ENCODE measurements at places on chromosomes 7 and 10.

DNA sequence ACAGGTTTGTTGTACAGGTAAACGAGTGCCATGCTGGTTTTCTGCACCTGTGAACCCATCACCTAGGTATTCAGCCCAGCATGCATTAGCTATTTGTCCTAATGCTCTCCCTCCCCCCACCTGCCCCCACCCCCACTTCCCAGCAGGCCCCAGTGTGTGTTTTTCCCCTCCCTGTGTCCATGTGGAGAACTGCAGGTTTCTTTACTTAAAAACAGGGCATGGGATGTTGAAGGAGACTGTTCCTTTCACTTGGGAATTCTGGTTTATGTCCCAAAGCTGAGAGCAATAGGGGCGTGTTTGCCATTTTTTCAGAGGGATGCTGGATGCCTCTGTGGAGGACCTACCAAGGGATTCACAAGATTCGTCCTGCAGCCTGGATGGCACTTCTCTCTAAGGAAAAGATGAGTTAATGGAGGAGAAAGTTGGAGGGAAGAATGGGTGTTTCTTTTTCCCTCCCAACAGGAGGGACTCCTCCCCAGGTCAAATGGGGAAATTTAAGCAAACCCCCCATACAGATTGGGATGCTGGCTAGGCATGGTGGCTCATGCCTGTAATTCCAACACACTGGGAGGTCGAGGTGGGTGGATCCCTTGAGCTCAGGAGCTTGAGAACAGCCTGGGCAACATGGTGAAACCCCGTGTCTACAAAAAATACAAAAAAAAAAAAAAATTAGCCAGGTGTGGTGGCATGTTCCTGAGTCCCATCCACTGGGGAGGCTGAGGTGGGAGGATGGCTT, 136.0 kb downstream of the GALNT17 start:
- no peak for DNase-seq

GRCh38 chr7:64882341-64883112, 20.5 kb upstream of the ZNF273 start:
- DNase-seq, result no peak

DNA sequence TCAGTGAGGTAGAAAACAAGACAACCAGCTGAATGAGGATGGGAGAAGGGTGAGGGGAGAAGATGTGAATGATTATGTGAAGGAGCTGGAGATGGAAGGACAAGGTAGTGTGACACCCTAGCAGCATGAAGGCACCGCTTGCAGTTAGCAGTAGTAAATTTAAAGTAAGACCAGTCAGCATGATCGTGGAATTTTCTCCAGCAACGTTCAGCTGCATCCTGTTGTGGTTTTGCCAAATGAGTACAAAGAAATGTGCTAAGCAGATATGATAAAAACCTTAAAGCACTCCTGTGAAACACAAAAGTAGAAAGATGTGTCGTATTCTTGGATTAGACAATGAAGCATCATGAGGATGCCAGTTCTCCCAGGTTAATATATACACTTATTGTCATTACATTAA, 34.1 kb upstream of the IFRD1 start:
- no peak for DNase-seq

- DNase-seq, result no peak
These were observed 2.7 kb upstream of the TMEM254 start for GRCh38 chr10:80075781-80076180.

DNA sequence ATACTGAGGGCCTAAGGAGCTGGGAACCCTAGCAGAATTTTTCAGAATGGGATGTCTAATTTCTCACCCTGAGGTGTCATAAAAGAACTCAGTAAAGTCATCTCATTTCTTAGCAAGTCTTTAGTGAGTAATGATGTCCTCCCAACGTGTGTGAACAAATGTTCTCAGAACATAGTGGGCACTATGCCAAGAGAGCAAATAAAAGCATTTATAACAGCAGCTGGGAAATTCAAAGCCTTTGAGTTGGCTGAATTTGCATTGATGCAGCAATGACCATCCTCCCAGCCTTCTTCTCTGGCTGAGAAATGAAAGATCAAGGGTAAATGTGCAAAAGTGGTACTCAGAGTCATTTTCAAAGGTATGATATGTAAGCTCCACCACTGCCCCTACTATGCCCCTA, 109.4 kb downstream of the FAM107B start:
- DNase-seq, result no peak

GRCh38 chr10:31071232-31072005, 39.8 kb upstream of the ZNF438 start:
- no peak for DNase-seq

- no peak for DNase-seq
These were observed 18.9 kb downstream of the RBAK start for GRCh38 chr7:5064391-5065106.

GRCh38 chr10:45450866-45451265, 76.8 kb downstream of the ALOX5 start:
- DNase-seq, result no peak

GRCh38 chr7:157621131-157621681, 284.4 kb downstream of the DNAJB6 start:
- DNase-seq, result no peak

GRCh38 chr7:21754963-21755362, 190.7 kb downstream of the CDCA7L start:
- DNase-seq, result no peak

DNA sequence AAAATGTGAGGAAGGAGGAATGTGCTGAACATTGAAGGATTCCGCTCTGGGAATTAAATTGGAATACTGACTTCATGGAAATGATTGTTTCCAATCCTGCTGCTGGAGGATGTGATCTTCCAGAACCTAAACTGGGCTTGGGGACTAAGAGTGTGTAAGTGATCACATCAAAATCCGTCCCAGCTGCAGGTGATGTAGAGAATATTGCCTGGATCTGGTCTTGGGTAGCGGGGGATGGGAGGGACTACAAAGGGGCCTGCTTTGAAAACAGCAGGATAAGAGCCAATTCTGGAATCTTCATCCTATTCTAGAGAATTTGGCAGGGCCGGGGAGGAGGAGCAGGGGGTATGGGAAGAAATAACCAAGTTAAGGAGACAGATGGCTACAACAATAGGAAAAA, 552.2 kb upstream of the FZD8 start:
- no peak for DNase-seq

DNA sequence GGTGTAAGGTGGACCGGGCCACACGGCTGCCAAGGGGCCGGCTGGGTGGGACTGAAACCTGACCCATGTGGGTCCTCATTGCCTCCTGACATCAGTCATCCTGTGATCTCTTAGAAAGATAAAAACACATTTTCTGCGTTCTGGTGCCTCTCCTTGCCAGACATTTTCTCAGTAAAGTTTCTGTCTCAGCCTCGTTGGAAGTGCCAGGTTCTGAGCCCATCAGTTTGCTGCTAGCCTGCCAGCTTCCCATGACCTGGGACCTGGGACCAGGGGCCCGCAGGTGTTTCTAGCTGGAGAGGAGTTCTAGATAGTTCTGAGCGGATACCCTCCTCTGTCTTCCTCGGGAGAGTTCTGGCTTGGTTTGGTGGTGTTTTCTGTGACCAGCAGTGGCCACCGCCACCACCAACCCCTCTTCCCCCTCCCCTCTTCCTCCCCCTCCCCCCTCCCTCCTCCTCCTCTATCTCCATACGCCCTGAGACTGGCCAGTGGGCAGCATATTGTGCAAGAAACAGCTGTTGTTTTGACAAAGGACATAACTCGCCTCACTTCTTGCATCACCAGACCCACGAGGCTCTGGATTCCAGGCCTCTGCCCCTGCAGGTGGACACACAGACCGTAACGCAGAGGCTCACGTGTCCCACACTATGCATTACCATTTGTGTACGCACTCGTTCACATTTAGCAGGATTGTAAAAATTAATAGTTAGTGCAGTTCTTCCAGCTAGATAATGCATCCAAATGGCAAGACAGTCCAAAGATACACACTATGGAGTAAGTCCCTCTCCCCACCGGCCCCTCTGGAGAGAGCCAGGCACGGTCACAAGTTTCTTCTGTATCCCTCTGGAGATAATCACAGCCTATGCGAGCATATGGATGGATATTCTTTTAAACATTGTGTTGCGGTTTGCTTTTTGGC, 94.6 kb downstream of the CUX1 start:
- DNase-seq, result no peak

GRCh38 chr7:130831817-130832481, 97.9 kb upstream of the KLF14 start:
- no peak for DNase-seq

GRCh38 chr7:12712236-12712635, 24.8 kb downstream of the ARL4A start:
- no peak for DNase-seq

GRCh38 chr10:49379596-49380410, 16.1 kb downstream of the DRGX start:
- DNase-seq, result no peak

- DNase-seq, result no peak
These were observed 58.1 kb downstream of the AGMO start for GRCh38 chr7:15503603-15504290.

GRCh38 chr7:31251441-31251840, 89.1 kb downstream of the NEUROD6 start:
- no peak for DNase-seq

- DNase-seq, result no peak
These were observed 153.2 kb downstream of the TCF7L2 start for GRCh38 chr10:113103131-113103840.

DNA sequence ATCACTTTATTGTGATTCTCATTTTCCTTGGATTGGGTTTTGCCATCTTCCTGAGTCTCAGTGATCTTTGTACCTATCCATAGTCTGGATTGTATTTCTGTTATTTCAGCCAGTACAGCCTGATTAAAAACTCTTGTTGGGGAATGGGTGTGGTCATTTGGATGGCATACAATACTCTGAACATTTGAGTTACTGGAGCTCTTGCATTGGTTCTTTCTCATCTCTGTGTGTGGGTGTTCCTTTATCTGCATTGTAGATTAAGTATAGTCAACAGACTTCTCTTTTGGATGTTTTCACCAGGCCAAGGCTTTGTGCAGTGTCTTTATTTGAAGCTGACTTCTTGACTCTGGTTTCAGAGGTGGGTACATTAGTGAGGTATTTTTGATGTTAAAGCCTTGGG, 42.2 kb downstream of the RUNDC3B start:
- no peak for DNase-seq

GRCh38 chr10:98186681-98187080, 52.2 kb downstream of the R3HCC1L start:
- DNase-seq, result no peak

- DNase-seq, result no peak
These were observed 4.1 kb downstream of the JCAD start for GRCh38 chr10:30055226-30055662.

- no peak for DNase-seq
These were observed 251.8 kb upstream of the NFE2L3 start for GRCh38 chr7:25900245-25900644.

DNA sequence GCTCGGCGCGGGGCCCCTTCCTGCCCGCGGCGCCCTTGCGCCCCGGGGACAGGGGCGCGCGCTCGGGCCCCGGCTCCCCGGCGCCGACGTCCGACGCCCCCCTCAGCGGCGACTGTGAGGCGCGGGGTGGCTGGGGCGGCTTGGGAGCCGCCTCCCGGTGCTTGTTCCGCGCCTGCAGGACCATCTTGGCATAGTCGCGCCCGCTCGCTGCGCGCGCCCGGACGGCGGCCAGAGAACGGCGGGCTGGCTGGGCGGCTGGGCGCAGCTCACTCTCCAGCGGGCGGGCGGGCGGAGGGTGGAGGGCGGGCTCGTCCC, at the start of gene DPY19L1:
DPY19L1 (minus strand) TSS at position 275 of the 315 bp plus-strand sequence; CDS start at position 184, 91 bp downstream.
- no peak for DNase-seq

DNA sequence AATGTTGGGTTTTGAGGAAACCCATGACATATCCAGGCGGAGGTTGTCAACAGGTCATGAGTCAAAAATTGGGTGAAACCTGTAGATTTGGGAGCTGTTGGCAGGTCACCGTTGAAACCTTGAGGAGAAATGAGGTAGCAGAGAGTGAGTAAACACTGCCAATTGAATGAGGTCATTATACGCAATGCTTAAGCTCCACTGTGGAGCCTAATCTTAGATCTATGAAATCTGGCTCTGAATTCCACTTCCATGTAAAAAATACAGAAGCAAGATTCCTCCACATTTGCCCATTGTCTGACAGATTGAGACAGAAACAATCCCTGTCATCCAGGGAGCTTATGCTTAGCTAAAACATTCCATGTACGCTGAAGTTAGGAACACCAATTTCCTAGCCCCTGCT, 76.0 kb upstream of the IL6 start:
- no peak for DNase-seq

DNA sequence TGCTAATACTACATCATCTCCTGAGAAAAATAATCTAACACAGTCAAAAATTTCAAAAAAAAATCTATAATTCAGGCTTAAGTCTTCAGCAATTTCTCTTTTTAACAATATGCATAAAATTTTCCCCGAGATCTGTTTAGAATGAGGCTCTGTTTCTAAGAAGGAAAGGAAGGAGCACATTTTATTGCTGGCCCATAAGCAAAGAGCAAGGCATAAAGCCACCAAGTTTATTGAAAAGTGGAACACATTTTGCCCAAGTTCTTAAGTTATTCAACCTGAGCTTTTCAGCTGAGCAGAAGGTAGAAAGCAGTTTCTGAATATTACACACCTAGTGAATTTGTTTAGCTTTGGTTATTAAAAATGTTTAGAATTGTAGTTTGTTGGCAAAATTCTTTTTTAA, 73.9 kb downstream of the AGMO start:
- DNase-seq, result no peak

DNA sequence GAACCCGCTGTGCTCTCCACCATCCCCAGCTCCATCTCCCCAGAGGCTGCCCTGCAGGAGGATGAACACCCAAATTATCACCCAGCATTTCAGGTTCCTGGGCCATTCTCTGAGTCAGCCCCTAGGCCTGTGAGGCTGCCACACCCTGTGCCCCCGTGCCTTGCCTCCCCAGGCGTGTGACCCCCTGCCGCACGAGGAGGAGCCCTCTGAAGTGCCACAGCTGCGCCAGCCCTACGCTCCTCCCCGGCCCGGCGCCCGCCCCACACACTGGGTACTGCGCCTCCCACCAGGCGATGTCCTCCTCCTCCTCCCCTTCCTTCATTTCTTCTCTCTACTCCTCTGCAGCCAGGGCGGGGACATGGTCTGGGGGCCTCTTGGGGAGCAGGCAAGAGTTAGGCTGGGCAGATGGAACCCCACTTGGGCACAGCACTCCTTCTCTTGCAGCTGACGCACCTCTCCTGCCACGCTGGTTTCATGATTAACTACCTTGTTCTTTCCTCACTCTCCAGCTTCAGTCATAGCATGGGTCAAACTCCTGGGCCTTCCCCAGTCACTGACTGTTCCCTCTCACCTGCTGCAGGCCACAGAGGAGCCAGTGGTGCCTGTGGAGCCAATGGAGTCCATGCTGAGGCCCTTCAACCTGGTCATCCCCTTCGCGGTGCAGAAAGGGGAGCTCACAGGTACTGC, 12.7 kb upstream of the ATP6V1F start:
- DNase-seq, result no peak
